CD14-positive monocyte (primary cell): ENCODE measurements at places on chromosomes 16 and 17. TPM values are rescaled to one million over a fixed set of nuclear protein-coding genes. Genes with fewer than 3 reads are reported as not detected.

- H3K36me3 ChIP-seq: peaks cover 29% of the 10 kb centered on the region
- H3K4me1 ChIP-seq: peaks cover 55% of the 10 kb centered on the region
- H3K4me3 ChIP-seq: no peak overlapping the region
- no peak overlapping the region for H3K27ac ChIP-seq
- DNase-seq: no peak
Observed at GRCh38 chr16:23498863-23499262, 11.4 kb downstream of the GGA2 start.

Gene CLDN7
- 2.1 TPM for polyA plus RNA-seq

DNA sequence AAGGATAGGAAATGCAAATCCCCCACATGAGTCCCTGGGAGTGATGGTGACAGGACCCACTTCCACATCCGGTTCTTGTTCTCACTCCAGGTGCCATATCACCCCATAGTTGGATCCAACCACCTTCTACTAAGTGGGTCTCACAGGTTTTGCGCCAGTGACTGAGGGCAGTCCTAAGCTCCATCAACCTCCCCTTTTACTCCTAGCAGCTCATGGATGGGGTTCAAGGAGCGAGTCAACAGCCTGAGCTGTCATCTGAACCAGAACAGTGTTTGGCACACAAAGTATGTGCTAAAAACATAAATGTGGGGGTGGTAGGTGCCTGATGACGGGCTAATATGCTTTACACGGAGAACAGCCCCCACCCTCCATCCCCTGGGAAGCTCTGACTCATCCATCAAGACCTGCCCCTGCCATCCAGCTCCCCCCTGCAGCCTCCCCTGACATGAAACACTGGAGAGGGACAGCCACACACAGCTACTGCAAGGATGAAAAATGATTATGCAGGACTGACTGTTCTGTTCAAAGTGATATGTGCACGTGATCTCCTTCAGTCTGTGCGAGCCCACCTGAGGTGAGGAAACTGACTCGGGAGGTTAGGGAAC, 143.2 kb upstream of the CDH5 start:
- H3K4me1 ChIP-seq: peaks cover 30% of the 10 kb centered on the region
- no peaks in the 10 kb centered on the region for H3K36me3 ChIP-seq
- H3K4me3 ChIP-seq: no peak overlapping the region
- H3K27ac ChIP-seq: no peak overlapping the region
- no peak for DNase-seq
- H3K27me3 ChIP-seq: no peaks in the 10 kb centered on the region

DNA sequence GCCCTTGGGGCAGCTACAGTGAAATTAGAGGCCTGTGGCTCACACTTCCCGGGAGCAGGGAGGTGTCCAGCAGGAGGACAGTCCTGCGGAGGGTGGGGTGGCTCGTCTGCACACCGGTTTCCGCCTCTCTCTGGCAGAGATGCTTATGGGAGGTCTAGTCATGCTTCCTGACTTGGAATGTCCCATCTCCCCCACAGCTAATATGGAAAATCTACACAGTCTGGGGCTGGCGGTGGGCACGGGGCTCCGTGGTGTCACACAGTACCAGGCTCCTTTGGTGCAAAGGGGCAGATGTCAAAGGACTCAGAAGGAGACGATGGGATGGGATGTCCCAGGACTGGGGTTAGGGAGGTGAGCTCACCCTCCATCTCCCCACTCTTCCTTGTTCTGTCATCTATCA, 44.1 kb upstream of the DOC2B start:
- no peaks in the 10 kb centered on the region for H3K27me3 ChIP-seq
- DNase-seq: no peak
- no peak overlapping the region for H3K4me3 ChIP-seq
- H3K36me3 ChIP-seq: no peaks in the 10 kb centered on the region

GRCh38 chr16:60463986-60464385, 1572.3 kb downstream of the CDH8 start:
- no peaks in the 10 kb centered on the region for H3K4me1 ChIP-seq
- no peak overlapping the region for H3K27ac ChIP-seq
- H3K27me3 ChIP-seq: no peaks in the 10 kb centered on the region
- no peak for DNase-seq
- no peaks in the 10 kb centered on the region for H3K36me3 ChIP-seq

DNA sequence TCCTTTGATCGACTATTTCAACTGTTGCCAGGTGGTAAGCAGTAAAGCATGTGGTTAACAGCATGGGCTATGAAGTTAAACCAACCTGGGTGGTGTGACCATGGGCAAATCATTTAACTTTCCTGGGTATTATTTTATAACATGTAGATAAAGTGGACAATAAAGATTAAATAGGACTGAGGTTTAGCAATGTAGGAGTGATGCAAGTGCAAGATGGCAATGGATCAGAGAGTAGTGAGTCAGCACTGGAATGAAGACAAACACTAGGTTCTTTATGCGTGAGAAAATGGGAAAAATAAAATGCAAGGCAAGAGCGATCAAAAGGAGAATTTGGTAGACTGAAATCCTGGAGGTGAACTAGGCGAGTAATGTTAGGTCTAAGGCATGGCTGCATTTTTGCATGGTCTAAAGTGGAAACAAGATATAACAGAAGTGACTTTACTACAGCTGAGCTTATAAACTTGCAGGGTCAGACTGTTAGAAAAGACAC, 222.4 kb upstream of the AXIN2 start:
- no peak for DNase-seq
- no peak overlapping the region for H3K4me3 ChIP-seq
- no peaks in the 10 kb centered on the region for H3K36me3 ChIP-seq
- H3K4me1 ChIP-seq: no peaks in the 10 kb centered on the region
- no peaks in the 10 kb centered on the region for H3K27me3 ChIP-seq
- H3K27ac ChIP-seq: no peak overlapping the region

DNA sequence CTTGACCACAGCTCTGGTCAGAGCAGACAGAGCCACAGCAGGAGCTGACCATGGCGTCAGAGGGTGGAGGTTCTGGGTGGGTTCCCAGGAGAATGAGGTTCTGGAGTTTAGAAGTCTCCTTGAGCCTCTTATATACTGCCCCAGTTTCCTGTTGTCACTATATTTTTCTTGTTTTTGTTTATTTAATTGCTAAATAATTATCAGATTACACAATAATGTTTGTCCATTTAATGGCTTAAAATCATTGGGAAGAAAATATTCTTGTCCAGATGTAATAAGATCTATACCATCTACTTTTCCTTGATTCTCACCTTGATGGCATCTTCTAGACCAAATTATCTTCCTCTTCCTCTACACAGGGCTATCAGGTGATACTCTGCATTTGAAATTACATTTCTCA, at the start of gene KRTAP4-3:
Gene KRTAP4-3, minus strand, starts transcription at position 101 of the 400 bp plus-strand sequence. Its CDS starts 49 bp downstream, at position 52.
- H3K36me3 ChIP-seq: no peaks in the 10 kb centered on the region
- no peaks in the 10 kb centered on the region for H3K4me1 ChIP-seq
- no peak within 1 kb of the TSS for H3K27ac ChIP-seq
- H3K27me3 ChIP-seq: no peaks in the 10 kb centered on the region
- H3K4me3 ChIP-seq: no peak within 1 kb of the TSS

GRCh38 chr16:72991644-72992043, 56.3 kb downstream of the ZFHX3 start:
- no peak overlapping the region for H3K4me3 ChIP-seq
- no peaks in the 10 kb centered on the region for H3K27me3 ChIP-seq
- H3K27ac ChIP-seq: no peak overlapping the region
- no peaks in the 10 kb centered on the region for H3K36me3 ChIP-seq
- DNase-seq: no peak

DNA sequence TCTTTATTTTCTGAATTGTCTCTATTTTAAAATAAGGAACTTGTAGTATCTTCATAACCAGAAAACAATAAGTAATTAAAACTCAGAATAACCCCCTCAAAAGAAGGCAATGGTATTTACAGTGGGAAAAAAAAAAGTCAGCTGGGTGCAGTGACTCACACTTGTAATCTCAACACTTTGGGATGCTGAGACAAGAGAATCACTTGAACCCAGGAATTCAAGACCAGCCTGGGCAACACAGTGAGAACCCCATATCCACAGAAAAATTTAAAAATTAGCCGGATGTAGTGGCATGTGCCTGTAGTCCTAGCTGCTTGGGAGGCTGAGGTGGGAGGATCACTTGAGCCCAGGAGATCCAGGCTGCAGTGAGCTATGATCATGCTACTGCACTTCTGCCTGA, 33.5 kb downstream of the ADAM11 start:
- no peaks in the 10 kb centered on the region for H3K36me3 ChIP-seq
- no peak for DNase-seq
- H3K4me3 ChIP-seq: no peak overlapping the region
- H3K27me3 ChIP-seq: no peaks in the 10 kb centered on the region

GRCh38 chr17:14494161-14494560, 193.3 kb downstream of the HS3ST3B1 start:
- H3K27ac ChIP-seq: no peak overlapping the region
- no peaks in the 10 kb centered on the region for H3K27me3 ChIP-seq
- no peak for DNase-seq

GRCh38 chr17:9941305-9941704, 36.2 kb upstream of the RCVRN start:
- H3K4me3 ChIP-seq: no peak overlapping the region
- no peak for DNase-seq
- H3K4me1 ChIP-seq: no peaks in the 10 kb centered on the region
